ENCODE measurements at places on chromosomes 3 and 15.

GRCh38 chr15:73231661-73232419, 136.9 kb downstream of the HCN4 start:
- no peak for DNase-seq

- DNase-seq: no peak
Observed at GRCh38 chr3:73144828-73145227, 83.4 kb downstream of the EBLN2 start.

DNA sequence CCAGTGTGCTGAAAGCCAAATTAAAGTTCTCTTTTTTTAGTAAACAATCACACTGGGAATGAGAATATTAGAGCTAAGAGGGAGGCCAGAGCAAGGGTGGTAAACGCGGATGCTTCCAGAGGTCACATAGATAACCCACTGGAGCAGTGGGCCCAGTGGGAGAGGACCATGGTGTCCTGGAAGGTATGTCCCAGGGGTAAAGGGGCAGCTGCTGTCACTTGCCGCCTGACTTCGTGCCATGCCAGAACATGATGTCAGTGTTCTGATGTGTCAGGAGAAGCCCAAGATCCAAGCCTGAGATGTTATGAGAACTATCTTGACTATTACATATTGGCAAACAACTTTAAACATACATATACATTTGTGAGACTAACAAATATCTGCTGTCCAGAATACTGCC, 211.9 kb upstream of the IL12A start:
- no peak for DNase-seq

DNA sequence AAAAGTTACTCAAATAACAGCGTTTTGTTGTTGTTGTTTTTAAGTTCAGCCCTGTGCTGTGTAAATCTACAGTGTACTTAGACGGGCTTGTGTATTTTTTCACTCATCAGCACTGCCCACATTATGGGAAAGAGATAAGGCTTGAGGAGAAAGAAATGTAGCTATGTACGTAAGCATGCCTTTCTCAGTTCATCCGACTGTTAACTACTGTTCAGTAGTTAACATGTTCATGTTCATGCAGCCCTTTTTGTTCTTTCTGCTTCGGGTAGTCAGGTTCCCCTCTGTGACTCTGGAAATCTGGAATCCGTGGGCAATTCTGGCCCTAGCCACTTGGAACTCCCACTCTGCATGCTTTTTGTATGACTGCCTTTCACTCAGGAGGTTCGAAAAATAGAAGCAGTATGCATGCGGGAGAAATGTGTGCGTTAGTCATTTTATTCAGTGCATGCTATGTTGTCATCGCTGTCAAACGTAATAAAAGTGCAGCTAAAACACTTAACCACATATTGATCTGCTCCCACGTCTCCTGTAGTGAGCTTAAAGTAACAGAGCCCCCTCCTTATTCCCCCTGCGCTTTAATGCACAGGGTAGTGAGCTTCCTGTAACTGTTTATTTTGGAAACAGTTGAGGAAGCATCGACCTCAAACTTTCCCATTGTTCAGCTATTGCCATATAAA, 283.1 kb upstream of the NR2F2 start:
- no peak for DNase-seq

DNA sequence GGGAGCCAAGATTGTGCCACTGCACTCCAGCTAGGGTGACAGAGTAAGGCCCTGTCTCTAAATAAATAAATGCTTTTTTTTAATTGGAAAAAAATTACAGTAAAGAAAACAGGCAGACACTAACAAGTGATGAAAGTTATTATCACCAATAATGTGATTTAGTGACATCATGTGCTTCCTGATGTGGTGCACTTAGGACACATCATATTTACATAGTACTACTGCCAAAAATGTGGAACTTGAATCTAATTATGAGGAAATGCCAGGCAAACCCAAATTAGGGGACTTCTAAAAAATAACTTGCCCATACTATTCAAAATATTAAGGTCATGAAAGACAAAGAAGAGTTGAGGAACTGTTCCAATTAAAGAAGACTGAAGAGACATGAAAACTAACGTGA, 30.8 kb downstream of the MAP4 start:
- DNase-seq: no peak

- DNase-seq: no peak
Observed at GRCh38 chr15:92161039-92161670, 232.5 kb upstream of the ST8SIA2 start.

DNA sequence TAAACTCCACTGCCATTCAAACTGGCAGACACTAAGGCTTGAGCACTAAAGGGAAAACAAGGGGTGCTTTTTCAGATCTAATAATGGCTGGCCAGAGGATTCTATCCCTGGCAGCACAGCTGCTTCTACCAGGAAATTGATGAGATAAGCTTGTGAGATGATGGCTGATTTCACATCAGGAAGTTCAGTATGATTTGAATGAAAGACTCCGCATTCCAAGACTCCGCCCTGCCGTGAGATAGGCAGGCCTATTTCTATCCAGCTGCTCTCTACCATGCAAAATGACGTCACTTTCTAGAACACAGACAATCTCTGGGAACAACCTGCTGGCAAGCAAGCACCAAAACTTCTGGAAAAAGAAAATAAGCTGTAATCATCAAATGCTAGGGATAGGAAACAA, 171.8 kb downstream of the WDR76 start:
- DNase-seq: no peak

- DNase-seq: no peak
Observed at GRCh38 chr15:39246523-39246922, 334.4 kb upstream of the THBS1 start.
